ENCODE measurements at places on chromosomes 6 and 20. TPM values are rescaled to one million over a fixed set of nuclear protein-coding genes. Genes with fewer than 3 reads are reported as not detected.

The RIMS4 gene
- 0.06 TPM for total RNA-seq

The FOXS1 gene
- 1.6 TPM for total RNA-seq

DNA sequence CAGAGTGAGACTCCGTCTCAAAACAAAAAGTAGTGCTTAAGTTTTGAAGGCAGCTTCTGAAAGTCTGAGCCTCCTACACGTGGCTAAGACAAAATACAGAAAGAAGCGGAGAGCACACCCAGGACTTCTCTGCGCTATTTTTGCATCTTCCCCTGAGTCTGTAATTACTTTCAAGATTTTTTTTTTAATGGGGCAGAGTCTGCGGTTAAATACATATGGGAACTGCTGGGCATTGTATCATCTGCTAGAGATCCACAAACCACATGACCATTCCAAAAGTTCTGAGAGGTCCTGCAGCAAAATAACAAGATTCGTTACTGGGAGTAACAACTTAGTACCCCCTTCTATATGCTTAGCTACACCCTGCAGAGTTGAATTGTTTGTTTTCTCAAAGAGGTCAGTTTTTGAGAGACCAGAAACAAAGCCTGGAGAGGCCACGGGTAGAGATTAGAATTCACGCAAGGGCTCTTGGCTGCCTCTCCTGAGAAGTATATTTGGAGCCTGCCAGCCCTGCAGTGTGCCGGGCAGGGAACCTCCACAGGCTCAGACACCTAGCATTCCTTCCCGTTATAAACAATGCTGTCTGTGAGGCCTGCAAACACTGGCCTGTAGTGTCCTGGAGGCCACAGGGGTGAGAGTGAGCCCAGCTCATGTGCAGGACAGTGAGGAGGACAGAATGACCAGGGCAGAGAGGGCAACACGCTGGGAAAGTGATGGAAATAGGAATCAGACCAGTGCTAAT, 48.2 kb upstream of the FAM50B start:
- no peak for DNase-seq

- no peak for DNase-seq
Observed at GRCh38 chr20:3282271-3283221, 43.6 kb upstream of the SLC4A11 start.

The CST5 gene
- total RNA-seq, result not detected

GRCh38 chr6:40881501-40881900, 157.5 kb downstream of the UNC5CL start:
- no peak for DNase-seq

The FRK gene
- total RNA-seq, result 24.3 TPM

- no peak for DNase-seq
Observed at GRCh38 chr6:81722506-81723223, 29.8 kb downstream of the TENT5A start.

- no peak for DNase-seq
Observed at GRCh38 chr6:14664621-14665315, 547.2 kb downstream of the CD83 start.

DNA sequence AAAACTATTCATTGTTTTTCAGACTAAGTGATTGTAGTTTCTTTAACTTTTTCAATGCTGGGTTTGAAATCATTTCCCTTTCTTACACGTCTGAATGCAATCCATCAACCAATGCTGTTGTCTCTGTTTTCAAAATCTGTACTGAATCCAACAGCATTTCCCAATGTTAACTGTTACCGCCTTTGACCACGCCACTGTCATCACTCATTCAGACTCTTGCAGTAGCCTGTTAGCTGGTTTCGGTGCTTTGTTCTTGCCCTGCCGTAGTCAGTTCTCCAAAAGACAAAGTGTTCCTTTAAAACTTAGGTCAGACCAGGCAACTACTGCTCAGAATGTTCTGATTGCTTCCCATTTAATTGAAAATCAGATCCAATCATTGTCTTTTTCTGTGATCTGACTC, 131.3 kb downstream of the PLCB4 start:
- no peak for DNase-seq

The TINAG gene
- 8.8 TPM for total RNA-seq

The BPIFB1 gene
- 0.78 TPM for total RNA-seq

The BEND6 gene
- total RNA-seq, result 0.95 TPM

GRCh38 chr6:19472153-19472552, 365.0 kb upstream of the ID4 start:
- DNase-seq, result no peak

DNA sequence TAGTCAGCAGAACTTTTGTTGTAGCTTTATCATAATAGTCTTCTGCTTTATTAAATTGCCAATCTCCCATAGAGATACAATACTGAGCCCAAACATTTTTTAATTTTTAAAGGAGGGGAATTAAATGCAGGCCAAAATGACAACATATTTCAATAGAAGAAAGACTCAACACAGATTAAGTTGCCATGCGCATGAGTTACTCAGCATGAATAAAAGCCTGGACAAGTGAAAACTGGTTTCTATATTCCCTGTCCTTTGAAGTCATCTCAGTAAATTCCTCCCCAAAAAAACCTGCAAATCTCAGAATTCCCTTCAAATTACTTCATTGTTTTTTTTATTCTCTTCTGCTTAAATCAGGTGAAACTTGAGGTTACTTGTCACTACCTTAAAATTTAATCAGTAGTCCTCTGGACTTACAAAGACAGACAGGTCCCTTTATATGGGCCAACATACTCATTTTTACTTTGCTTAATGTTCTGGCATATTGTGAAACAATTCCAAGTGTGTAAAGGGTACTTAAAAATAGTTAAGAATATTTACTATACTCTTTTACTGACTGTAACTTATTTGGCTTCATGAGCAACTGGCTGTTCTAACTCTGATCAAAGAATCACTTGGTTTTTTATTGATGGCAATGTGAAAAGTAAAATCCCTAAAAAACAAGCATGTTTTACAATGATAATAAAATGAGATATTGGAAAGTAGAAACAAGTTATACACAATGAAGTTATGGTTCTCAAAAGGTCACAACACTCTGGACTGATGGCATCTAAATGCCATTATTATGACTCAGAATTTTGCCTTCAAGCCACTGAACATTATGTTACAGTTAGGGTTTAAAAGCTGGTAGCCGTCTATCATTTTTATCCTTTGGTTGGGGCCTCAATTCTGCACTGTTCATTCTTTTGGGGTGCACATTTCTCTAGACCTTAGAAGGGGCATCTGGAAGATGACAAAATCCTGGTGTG, 49.9 kb upstream of the COL21A1 start:
- no peak for DNase-seq

- DNase-seq, result no peak
Observed at GRCh38 chr6:135951169-135951568, 99.7 kb downstream of the PDE7B start.

DNA sequence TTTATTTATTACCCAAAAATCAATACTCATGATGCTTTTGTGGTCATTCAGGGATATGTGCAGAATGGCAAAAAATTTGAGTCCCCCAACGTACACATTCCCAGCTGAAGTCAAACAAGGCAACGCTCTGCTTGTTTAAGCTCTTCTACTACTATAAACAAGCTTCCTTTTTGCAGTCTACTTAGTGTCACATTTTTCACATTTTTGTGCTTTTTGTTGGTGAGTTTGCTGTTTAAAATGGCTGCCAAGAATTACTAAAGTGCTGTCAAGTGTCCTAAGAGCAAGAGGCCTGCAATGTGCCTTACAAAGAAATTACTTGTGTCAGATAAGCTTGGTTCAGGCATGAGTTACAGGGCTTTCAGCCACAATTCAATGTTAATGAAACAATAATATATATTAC, 2.1 kb downstream of the WFDC8 start:
- no peak for DNase-seq

DNA sequence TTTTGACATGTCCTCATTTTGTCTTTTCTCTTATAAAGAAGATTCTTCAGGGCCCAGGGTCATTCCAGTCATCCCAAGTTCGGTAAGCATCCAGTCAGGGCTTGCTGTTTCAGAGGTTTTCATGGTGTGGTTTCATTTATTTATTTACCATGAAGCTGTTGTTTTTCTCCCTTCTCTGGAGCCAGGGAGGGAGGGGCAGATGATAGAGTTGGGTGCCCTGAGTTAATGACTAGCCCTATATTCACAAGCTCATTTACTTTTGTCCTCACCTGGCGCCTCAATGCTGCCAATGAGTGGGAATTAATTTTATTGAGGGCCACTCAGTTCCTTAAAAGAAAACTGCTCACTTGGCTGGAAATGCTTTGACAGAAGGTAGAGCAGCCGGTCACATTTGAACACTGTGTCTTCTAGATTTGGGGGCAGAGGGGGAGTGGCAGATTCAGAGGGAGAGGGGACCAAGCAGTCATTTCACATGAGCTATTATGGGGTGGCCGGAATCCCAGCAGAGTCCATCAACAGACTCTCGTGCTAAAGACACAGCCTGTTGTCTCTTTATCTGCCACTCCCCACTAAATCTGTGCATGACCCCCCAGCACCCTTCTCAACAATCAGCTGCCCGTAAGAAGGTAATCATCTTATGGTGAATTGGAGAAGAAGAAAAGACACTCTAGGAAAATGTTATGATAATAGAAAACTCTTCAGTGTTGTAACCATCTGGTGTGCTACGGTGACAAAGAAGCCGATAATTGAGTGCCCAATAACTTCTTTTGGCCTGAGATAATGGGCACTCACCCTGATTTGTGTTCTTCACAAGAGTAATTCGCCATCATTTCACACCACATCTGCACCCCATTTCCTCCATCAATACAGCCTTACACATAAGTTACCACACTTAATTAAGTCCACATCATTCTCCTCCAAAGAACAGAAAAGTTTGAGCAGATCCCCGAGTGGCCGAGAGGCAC, 573.5 kb upstream of the JAG1 start:
- no peak for DNase-seq

The GFOD1 gene
- 17.4 TPM for total RNA-seq

DNA sequence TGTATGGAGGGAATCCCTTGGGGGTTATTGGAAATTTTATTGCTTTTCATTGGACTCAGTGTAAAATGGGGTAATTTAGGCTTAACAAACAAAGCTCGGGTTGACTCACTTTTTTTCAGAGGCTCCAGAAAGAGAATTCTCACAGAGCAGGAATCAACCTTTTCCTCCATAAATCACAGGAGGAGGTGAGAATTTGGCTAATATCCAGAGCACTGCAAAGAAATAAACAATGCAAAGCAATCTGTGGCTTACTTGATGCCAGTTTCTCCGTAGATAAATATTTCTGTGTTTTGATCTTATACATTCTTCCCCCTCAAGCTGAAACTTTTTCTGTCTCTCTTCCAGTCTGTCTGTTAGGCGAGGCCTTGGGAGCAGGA, 176.6 kb downstream of the TSHZ2 start:
- no peak for DNase-seq

The RAB44 gene
- 0.75 TPM for total RNA-seq

- no peak for DNase-seq
Observed at GRCh38 chr6:85424981-85425380, 24.9 kb upstream of the NT5E start.

The PGC gene
- total RNA-seq, result 6.7 TPM

The C6orf58 gene
- total RNA-seq, result not detected

The OVOL2 gene
- total RNA-seq, result 11.1 TPM

GRCh38 chr6:5072440-5072839, 12.7 kb upstream of the PPP1R3G start:
- no peak for DNase-seq

- no peak for DNase-seq
Observed at GRCh38 chr20:24823989-24824693, 124.9 kb upstream of the CST7 start.

DNA sequence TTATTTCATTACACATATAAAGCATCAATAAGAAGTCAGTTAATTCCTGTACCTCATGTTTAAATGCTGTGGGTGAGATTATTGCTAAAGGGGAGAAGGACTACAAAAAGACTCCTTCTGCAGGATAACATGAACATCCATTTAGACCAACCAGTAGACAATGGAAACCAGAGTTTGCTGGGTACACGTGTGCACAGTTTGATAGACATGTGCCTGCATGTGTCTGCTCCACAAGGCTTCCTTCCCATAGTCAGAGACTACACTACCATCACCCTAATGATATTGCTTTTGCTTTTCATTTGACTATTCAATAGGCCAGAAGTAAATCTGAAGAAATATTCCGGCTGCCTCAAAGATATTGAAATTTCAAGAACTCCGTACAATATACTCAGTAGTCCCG, 231.6 kb downstream of the ARHGAP18 start:
- DNase-seq, result no peak

DNA sequence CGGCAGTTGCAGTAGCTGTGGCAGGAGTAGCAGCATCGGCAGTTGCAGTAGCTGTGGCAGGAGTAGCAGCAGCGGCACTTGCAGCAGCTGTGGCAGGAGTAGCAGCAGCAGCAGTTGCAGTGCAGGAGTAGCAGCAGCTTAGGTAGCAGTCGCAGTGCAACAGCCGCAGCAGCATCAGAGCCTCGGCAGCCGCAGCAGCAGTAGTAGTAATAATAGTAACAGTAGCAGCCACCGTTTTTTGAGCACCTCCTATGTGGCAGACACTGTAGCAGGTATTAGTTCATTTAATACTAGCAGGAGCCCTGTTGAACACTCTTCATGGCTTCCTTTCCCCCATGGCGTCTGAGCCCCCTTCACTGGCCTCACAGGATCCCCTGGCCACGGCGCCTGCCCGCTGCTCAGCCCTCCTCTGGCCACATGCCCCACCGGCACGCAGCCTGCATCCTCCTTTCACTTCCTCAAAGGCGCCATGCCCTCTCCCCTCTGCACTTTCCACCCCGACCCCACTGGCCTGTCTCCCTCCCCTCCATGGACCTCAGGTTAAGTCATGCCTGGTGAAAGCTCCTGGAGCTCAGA, 19.1 kb upstream of the IRF4 start:
- DNase-seq, result no peak

DNA sequence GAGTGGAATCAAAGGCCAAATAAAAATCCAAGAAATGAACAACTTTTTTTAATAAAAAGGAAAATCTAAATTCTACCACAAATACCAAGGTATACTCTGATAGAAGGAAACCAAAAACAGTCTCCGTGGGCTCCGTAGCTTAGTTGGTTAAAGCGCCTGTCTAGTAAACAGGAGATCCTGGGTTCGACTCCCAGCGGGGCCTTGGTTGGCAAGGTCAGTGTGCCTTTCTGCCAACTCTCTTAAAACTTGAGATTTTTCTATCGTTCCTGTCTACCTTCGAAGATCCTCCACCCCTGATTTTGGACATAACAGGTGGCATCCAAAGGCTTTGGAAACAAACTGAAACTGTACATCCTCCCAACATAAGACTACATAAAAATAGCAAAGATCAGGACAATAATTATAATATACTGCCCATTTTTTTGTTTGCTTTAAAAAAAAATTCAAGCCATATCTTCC, 197.9 kb downstream of the TRIM27 start:
- no peak for DNase-seq

- no peak for DNase-seq
Observed at GRCh38 chr6:147905711-147906110, 397.2 kb downstream of the SAMD5 start.

The NCOA5 gene
- total RNA-seq, result 27.0 TPM

DNA sequence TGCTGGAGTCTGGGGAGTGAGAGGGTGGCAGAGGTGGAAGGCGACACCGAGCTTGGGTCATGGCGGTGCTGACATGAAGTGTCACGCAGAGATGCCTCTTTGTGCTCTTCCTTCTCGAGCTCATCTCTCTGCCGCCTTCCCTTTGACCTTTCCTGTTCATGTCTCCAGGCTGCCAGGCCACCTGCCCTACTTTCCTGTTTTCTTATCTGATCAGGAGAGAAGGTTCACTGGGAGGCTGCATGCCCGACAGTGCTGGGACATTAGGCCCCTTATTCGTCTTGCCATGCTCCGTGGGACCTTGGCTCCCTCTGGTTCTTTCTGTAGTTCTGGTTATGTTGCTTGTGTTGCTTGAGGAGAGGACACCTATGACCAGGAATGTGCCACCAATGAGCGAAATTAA, 33.2 kb downstream of the CST8 start:
- no peak for DNase-seq

All from mucosa of gallbladder (tissue), 1 donor.